ENCODE measurements at places on chromosomes 5 and 9. TPM values are rescaled to one million over a fixed set of nuclear protein-coding genes. Genes with fewer than 3 reads are reported as not detected.

DNA sequence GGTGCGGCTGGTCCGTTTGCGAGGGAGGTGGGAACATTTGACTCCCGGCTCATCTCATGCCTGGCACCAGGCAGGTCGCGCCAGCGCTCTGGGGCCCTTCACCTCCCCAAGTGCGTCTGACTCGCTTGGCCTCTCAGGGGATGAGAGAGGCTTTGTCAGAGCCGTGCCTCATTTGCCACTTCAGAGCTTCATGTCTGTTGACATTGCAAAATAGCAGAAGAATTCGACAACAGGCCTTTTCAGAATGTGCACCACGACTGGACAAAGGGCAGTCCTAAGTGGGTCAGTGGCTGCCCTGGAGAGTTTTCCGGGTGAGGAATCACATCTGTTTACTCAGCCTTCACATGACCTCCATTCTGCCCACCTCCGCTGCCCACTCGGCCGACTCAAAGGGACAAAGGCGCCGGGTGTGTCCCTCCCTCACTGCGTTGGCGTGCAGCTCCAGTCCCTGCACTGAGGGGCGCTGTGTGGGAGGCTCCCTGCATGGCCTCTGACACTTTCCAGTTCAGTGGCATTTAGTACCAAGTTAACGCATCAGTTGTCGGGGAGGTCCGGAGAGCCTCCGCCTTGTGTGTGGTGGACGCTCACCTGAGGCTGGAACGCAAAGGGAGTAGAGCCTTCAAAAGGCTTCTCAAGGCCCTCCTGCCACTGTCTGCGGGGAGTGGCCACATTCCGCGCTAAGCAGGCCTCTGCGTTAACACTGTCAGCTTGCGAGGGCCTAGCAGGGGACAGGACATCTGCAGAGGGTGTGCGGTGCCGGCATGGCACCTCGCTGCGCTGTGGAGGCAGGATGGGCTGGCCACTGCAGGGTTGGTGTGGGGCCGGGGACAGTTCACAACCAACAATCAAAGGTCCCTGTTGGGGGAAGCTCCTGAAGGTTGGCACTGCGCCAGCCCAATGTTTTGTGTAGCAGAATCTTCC lies 171.5 kb downstream of the NXNL2 start:
- no peak for DNase-seq

- DNase-seq, result no peak
Measured at GRCh38 chr5:145723516-145723915, 111.6 kb downstream of the PRELID2 start.

DNA sequence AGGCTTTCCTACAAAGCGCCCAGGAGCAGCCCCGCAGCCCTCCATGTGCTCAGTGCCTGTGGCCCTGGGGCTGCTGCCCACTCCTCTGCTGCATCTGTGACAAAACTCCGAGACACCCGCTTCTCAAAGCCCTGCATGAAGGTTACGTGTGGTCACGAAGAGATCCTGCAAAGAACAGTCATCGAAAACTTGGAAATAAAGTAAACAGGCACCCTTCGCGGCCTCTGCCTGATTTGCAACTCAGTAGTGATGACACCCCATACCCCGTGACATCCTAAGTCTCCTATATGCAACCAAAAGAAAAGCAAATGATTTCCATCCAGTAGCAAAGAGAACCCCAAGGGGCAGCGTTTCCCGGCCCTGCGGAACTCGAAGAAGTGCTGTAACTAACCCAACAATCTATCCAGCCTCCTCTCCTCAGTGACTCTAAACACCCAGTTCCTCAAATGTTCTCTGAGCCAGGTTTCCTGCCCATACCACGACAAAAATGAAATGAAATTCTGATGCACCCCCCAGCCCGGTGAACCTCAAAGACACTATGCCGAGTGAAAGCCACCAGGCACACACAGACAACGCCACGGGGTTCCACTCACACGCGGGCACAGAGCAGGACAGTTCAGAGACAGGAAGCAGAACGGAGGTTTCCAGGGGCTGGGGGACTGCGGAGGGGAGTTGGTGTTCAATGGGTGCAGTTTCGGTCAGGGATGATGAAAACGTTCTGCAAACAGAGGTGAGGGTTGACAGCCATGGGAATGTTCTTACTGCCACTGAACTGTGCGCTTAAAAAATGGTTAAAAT lies 19.0 kb downstream of the NACC2 start:
- DNase-seq, result no peak

- DNase-seq, result no peak
Measured at GRCh38 chr9:33908114-33908513, 91.2 kb downstream of the UBE2R2 start.

- no peak for DNase-seq
Measured at GRCh38 chr5:94217216-94217615, 401.2 kb downstream of the KIAA0825 start.

DNA sequence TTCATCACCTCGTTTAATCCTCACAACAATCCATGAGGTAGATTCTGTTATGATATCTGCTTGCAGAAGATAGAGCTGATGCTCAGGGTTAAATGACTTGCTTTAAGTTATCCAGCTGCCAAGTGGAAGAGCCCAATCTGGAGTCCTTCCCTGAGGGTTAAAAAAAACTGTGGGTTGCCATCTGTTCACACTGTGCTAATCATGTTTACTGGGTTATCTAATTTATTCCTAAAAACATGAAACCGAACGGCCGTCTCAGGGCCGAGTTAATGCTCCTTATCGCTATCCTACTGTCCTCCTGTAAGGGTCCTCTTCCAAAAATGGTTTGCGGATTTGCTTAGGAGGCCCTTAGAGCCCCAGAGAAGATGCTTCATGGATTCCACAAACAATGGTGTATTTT lies 153.3 kb downstream of the YIPF5 start:
- DNase-seq, result no peak

GRCh38 chr9:126682928-126683697 lies 69.4 kb downstream of the LMX1B start:
- no peak for DNase-seq

DNA sequence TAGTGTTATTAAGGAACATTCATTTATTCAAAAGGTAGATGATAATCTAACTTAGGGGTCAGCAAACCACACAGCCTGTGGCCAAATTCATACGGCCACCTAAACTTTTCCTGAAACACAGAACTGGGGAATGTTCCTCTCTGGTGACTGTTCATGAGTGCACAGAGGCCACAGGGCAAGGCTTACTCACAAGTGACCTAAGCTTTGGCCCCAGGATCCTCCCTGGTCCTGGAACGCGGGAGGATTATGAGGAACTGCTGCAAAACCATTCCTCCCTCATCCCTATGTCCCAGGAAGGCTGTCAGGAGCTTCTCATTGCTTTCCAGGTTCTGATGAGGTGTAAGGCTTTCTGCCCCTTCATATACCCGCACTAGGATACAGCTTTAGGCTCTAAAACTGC lies 397.6 kb downstream of the SEMA5A start:
- no peak for DNase-seq

GRCh38 chr5:107342371-107342770 lies 328.4 kb downstream of the EFNA5 start:
- DNase-seq, result no peak

DNA sequence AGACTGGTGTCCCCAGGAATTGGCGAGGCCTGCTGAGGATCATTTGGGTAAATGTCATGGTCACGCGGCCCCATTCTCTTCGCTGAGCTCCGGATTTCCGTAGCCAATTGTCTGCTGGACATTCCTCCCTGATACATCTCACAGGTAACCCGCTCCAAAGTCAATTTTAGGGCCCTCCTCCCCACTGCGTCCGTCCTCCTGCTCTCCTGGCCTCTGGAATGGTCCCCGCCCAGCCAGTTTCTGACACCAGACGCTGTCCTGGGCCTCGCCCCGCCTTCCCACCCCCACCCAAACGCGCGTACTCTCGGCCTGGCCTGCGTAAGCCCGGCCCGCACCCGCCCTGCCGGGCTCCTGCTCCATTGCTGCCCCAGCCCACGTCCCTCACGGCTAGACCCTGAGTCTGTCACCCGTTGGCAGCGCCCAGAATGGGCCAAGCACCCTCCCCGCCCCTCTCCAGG lies 202.0 kb downstream of the AUH start:
- DNase-seq, result no peak

DNA sequence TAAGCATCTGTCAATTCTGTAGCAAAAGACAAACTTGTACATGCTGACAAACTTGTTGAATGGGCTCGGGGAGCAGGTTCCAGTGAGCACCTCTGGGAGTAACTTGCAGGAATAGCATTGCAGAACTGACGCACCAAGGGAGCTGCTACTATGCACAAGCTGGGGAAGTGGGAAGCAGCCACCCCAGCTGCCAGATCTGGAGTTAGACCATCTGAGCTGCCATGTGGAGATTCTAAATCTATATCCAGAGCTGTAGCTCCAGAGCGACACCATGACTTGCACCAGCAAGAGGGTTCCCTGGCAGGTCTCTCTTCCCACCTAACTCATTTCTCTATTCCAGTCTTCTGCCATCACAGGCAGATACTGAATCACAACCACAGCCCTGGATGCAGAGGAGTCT lies 346.0 kb upstream of the PANK3 start:
- DNase-seq, result no peak

- no peak for DNase-seq
Measured at GRCh38 chr9:8241201-8241600, 441.6 kb upstream of the DMAC1 start.

DNA sequence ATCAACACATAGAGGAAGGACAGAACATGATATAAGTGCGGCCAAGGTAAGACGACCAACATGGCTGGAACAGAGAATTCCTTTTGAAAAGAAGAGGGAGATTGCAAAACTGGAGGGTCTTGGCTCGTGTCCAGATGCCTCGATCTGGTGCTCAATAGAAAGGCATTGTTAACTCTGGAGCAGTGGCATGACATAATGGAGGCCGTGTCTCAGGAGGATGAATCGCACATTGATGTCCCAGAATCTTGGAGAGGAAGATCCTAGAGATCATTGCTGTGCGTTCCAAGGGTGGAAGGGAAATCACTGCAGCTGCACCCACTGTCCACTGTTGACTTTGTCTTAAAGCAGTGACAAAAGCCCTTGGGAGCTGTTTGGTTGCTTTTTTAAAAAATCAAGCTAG lies 30.9 kb downstream of the GRAMD2B start:
- no peak for DNase-seq

DNA sequence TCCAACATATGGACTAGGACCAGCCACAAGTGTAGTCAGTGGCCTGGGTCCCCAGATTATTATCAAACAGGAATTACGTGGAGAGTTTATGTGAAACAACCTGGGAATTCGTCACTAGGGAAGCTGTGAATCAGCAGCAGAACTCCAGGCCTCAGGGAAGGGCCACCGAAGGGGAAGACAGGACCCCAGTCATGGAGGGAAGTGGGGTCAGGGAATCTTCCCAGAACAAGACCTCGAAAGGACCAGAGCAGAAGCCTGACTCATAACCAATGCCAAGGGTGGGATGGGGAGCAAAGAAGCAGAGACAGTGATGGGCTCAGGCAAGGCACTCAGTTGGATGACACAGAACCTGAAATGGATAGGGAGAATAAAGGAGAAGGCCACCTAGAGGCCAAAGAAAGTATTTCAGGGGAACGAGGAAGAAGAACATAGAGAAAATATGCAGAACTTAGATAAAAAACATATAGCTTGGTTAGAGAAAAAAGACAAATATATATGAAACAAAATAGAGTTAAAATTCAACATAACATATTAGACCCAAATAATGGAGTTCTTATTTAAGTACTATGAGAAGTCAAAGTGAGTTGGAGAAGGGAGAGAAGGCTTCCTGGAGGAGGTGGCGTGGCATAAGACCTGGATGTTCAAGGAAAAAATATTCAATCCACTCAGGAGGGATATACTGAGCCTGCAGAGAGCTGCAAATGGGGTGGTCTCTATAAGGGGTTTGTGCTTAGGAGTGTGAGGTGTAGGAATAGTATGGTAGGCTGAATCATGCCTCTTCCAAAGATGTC lies 66.7 kb upstream of the CAST start:
- DNase-seq, result no peak

GRCh38 chr5:67350618-67351201 lies 154.1 kb upstream of the CD180 start:
- no peak for DNase-seq

- no peak for DNase-seq
Measured at GRCh38 chr9:108258640-108259039, 597.1 kb downstream of the ACTL7B start.

DNA sequence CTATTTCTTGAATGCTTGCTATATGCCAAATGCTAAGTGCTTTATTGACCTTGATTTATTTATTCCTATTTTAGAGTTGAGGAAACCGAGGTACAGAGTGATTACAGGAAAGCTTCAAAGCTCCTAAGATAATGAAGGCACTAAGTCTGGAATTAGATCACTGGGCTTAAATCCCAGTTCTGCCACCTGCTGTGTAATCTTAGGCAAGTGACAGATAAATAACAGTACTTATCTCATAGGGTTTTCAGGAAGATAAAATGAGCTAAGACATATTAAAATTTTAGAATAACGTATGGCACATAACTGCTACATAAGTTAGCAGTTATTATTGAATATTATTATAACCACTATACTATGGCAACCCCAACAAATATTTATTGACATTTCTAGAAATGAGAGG lies 843.8 kb downstream of the DTWD2 start:
- no peak for DNase-seq

GRCh38 chr5:124043456-124043855 lies 531.5 kb downstream of the CSNK1G3 start:
- DNase-seq, result no peak

GRCh38 chr9:75599126-75599525 lies 291.3 kb upstream of the PCSK5 start:
- no peak for DNase-seq

- no peak for DNase-seq
Measured at GRCh38 chr9:1052365-1053281, 2.5 kb downstream of the DMRT2 start.

DNA sequence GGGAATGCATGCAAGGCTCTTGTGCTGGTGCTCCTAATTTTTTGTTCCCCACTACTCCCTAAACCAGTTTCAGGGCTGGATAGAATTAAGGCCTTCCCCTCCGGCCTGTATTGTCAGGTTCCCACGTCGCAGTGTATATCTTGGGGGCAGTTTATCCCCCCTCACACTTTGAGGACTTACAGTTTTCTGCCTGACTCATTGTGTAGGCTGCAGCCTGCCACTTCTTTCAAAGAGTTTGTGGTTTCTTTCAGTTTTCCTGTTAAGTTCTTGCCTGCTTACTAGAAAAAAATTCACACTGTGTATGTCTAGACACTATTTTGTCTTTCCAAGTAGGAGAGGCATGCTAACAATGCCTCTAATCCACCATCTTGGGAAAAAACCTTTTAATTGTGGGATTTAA lies 28.4 kb upstream of the BTNL3 start:
- no peak for DNase-seq

- no peak for DNase-seq
Measured at GRCh38 chr9:125959315-125959714, 212.1 kb downstream of the PBX3 start.

GRCh38 chr9:86589273-86589672 lies 235.1 kb upstream of the TUT7 start:
- no peak for DNase-seq

GRCh38 chr5:16234598-16234997 lies 55.0 kb upstream of the MARCHF11 start:
- no peak for DNase-seq

The TICAM2 gene
- 6.3 TPM for total RNA-seq

The ZDHHC11 gene
- total RNA-seq, result not detected

The CCDC192 gene
- not detected for total RNA-seq

The TRPM6 gene
- 0.17 TPM for total RNA-seq

The NEUROG1 gene
- not detected for total RNA-seq

The DBH gene
- total RNA-seq, result not detected

The GPR150 gene
- not detected for total RNA-seq

The PTGES gene
- 0.23 TPM for total RNA-seq
